Right atrium auricular region (tissue), 2 donors: ENCODE measurements at places on chromosomes 11 and 22. TPM values are rescaled to one million over a fixed set of nuclear protein-coding genes. Genes with fewer than 3 reads are reported as not detected.

DNA sequence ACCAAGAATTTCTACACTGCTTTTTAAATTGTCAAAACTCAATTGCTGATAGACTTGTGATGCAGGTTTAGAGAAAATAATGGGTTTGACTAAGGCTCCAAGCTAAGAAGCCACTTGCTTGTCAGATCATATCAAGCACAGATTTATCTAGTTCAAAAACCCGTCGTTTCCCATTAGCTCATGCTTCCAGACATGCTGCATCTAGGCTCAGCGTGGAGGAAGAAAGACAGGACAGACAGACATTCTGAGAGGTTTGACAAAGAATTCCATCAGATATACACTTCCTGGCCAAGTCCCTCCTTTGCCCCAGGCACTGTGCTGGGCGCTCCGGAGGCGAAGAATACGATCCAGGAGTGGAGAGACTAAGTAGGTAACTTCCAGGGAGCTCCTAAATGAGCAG is 76.8 kb downstream of the KCNC1 start:
- peaks cover 33% of the 10 kb centered on the region for H3K4me1 ChIP-seq
- no peak for DNase-seq
- no peak overlapping the region for H3K27ac ChIP-seq
- H3K27me3 ChIP-seq: no peaks in the 10 kb centered on the region
- no peak overlapping the region for H3K4me3 ChIP-seq

DNA sequence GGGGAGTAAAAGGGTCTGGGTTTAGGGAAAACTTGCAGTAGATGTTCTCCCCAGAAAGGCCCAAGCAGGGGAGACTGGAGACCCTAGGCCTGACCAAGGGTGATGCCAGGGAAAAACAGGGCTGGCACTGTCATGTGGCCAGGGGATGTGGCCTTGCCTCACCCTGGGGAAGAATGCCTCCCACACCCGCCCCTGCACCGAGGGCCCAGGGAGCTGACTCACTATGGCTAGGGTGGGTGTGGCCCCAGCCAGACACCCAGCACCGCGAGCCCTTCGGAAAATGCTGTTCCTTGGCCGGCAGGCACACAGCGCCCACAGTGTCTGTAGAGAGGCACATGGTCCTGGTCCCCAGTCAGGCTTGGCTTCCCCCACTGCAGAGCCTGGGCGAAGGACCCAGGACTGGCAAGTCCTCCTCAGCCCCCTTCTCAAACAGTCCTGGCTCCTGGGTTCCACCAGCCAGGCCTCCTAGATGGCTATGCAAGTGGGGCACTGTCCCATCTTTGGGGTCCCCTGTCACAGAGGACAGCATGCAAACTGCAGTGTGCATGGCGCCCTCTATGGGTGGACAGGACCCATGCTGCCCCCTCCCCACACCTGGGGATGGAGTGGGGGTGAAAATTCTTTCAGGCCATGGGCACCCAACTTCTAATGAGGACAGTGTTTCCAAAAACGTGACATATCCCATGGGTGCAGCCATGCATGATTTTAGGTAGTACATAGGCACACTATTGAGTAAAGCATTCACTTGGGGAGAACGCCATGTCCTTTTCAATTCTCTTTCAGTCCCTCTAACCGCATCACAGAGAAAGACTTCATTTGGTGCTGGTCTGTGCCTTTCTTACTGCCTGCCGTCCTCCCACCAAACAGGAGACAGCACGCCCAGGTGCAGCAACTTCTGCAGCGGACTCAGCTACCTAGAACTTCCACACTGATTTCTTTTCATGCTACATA is 15.2 kb downstream of the TMPRSS5 start:
- H3K4me1 ChIP-seq: no peaks in the 10 kb centered on the region
- no peak for DNase-seq
- no peak overlapping the region for H3K4me3 ChIP-seq
- H3K27ac ChIP-seq: no peak overlapping the region

ANGPTL5 gene
- total RNA-seq: 1.4 TPM

DNA sequence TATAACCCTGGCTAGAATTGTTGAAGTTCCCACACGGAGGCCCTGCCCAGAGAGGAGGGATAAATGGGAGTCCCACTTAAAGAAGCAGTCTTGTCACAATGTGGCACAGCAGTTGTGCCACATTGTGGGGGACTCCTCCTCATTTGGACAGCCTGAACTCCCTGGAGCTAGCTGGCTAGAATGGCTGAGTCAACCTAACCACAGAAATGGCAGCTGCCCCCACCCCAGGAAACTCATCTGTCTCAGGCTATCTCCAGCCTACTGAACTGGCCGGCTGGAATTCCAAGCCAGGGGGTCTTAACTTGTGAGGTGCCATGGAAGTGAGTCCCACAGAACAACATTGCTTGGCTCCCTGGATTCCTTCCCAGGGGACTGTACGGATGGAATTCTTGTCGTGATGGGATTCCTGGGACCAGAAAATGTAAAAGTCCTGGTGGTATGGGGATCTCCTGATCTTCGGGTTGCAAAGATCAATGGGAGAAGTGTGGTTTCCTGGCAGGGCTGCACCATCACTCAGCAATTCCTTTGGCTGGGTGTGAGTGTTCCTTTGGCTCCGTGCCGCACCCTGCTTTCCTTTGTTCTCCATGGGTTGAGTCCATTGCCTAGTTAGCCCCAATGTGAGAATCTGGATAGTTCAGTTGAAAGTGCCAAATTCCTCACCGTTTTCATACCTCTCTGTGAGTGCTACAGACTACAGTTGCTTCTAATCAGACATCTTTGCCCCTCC is 791.2 kb upstream of the FAT3 start:
- no peak overlapping the region for H3K4me3 ChIP-seq
- no peaks in the 10 kb centered on the region for H3K4me1 ChIP-seq
- no peak for DNase-seq
- H3K27me3 ChIP-seq: no peaks in the 10 kb centered on the region
- H3K36me3 ChIP-seq: no peaks in the 10 kb centered on the region

TTC28 gene
- total RNA-seq: 22.1 TPM

GRCh38 chr11:27347359-27348339 is 15.4 kb downstream of the CCDC34 start:
- no peaks in the 10 kb centered on the region for H3K27me3 ChIP-seq
- H3K27ac ChIP-seq: no peak overlapping the region
- H3K4me3 ChIP-seq: no peak overlapping the region
- no peaks in the 10 kb centered on the region for H3K4me1 ChIP-seq

GRCh38 chr11:64284962-64285884 is at the start of gene GPR137:
Gene GPR137, plus strand, starts transcription at chr11:64285848. Its CDS starts 677 bp downstream, at chr11:64286525.
- H3K4me1 ChIP-seq: no peaks in the 10 kb centered on the region
- peak; percentile 83 for DNase-seq
- peak within 1 kb of the TSS; percentile 67 for H3K4me3 ChIP-seq
- H3K27ac ChIP-seq: peak within 1 kb of the TSS; percentile 90
- no peaks in the 10 kb centered on the region for H3K27me3 ChIP-seq

DNA sequence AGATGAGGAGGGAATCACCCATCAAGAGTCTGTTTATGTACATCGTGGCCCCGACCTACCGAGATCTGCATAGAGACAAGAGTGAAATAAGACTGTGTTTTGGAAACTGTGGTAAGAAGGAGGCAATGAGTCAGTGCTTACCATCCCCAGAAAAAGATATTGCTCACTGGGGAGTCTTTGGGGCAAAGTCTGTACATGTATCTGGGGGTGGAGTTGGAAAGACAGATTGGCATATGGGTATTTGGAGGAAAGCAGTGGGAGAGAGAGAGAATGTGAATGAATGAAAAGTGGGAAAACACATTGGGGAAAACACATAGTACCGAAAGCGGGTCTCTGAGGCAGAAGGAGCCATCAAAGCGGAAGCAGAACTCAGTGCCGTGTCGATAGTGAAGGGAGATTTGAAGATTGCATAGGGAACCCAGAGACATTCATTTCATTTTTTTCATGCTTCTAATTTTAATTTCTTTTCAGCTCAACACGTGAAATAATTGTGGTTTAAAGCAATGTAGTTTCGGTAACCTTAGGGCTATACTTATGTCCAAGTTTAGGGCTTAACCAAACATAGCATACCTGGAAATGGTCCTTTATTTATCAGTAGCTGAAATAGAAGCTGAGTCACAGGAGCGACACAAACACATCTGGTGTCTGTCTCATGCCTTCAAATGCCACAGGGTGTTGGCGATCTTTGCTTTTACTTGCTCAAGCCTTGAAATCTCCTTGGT is 98.6 kb upstream of the CD44 start:
- no peaks in the 10 kb centered on the region for H3K4me1 ChIP-seq
- no peaks in the 10 kb centered on the region for H3K36me3 ChIP-seq
- H3K27ac ChIP-seq: no peak overlapping the region
- no peak for DNase-seq

DNA sequence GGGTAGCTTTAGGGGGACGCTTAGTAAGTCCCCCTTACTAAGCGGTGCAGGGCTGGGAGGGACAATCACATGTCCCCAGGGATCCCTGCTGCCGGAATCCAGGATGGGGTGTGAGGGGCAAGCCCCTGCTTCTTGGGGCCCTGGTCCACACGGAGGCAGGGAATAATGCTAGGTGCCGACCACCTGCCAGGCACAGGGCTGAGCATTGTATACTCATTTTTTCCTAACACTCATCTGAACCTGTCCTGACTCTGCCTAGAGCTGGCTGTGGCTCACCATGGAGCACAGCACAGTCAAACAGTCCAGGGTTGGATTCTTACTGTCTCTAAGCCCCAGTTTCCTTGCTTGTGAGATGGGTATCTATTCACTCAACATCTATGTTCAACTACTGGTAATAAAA is 1.4 kb upstream of the LTBP3 start:
- no peak overlapping the region for H3K4me3 ChIP-seq
- no peaks in the 10 kb centered on the region for H3K4me1 ChIP-seq
- no peaks in the 10 kb centered on the region for H3K27me3 ChIP-seq
- no peaks in the 10 kb centered on the region for H3K36me3 ChIP-seq
- no peak for DNase-seq

- H3K4me1 ChIP-seq: peaks cover 19% of the 10 kb centered on the region
- H3K27ac ChIP-seq: no peak overlapping the region
- no peaks in the 10 kb centered on the region for H3K27me3 ChIP-seq
- no peaks in the 10 kb centered on the region for H3K36me3 ChIP-seq
These were observed 8.5 kb downstream of the BACE1-AS start for GRCh38 chr11:117299351-117300282.

CCDC73 gene
- total RNA-seq: not detected

- no peak overlapping the region for H3K4me3 ChIP-seq
- no peaks in the 10 kb centered on the region for H3K27me3 ChIP-seq
- H3K36me3 ChIP-seq: peaks cover 70% of the 10 kb centered on the region
- H3K4me1 ChIP-seq: no peaks in the 10 kb centered on the region
- H3K27ac ChIP-seq: peak overlapping the region; percentile 99
- DNase-seq: peak; percentile 85
These were observed 58.3 kb downstream of the MYH9 start for GRCh38 chr22:36329254-36330078.

GRCh38 chr11:60838132-60838531 is 3.8 kb upstream of the CCDC86 start:
- no peak for DNase-seq
- H3K27me3 ChIP-seq: no peaks in the 10 kb centered on the region
- no peak overlapping the region for H3K4me3 ChIP-seq
- H3K4me1 ChIP-seq: peaks cover 20% of the 10 kb centered on the region
- no peak overlapping the region for H3K27ac ChIP-seq
- no peaks in the 10 kb centered on the region for H3K36me3 ChIP-seq

EED gene
- 8.3 TPM for total RNA-seq

DNA sequence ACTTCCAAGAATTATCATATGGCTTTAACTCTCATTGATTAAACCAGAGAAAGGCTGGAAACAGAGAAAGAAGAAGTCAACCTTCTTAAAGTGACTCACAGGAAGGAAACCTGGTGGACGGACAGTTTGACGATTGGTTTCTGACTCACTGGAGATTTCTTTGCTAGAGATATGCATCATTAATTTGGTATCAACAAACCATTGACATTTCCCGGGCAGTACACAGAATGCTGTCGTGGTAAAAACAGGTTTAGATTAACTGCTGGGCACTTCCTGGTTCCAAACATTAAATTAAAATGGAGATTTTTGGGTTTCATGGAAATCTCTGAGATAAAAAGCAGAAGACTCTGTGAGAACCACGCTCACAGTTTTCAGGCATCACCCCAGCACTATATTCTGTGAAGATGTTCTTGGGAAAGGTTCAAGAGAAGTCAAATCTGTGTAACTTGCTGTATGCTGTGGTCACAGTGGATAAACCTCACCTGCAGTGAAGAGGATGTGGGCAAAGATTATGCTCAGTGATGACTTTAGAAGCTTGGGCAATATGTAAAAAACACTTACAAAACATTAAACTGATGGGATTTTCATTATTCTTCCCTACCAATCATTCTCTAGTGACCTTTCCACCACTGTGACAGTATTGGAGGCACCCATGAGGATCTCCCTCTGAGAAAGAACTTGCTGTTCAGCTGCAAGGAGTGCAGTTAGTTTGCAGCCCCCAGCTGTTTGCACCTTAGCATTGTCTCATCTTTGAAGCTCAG is 61.1 kb upstream of the CD44 start:
- no peak overlapping the region for H3K4me3 ChIP-seq
- H3K27ac ChIP-seq: no peak overlapping the region
- DNase-seq: no peak
- H3K36me3 ChIP-seq: no peaks in the 10 kb centered on the region
- H3K4me1 ChIP-seq: no peaks in the 10 kb centered on the region

CCND1 gene
- total RNA-seq: 101 TPM

DEUP1 gene
- not detected for total RNA-seq

DNA sequence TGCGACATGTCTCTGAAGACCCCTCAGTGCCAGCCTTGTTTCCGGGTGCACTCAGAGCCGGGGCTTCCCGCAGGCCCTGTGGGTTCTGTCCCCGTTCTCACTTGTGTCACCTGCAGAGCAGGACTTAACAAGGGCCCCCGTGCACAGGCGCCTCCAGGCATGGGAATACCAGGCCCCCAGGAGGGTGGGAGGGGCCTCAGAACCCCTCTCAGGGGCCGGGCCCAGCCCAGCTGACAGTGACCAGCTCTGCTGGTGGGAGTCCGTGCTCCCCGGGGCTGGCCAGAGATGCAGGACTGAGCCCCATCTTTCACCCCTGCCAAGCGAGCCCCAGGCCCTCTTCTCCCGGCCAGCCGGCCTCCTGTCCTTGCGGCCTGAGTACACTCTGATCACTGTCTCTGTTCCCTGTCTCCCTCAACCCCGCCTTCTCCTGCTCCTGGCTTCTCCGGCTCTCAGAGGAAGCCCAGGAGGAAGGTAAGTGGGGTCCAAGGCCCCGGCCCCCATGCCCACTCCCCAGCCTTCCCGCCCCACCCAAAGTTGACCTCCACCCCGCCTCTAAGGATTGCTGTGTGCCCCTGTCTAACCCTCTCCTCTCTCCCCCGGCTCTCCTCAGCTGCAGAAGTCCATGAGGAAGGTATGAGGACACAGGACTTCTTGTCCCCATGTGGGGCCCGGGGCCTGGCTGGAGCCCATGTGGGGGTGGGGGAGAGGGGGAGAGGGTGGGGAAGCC is 5.3 kb downstream of the TNNT3 start:
- no peaks in the 10 kb centered on the region for H3K27me3 ChIP-seq
- peaks cover 42% of the 10 kb centered on the region for H3K4me1 ChIP-seq
- H3K27ac ChIP-seq: no peak overlapping the region
- H3K4me3 ChIP-seq: no peak overlapping the region
- no peaks in the 10 kb centered on the region for H3K36me3 ChIP-seq
- no peak for DNase-seq
